AG09319 (cell line): ENCODE measurements at places on chromosomes 7 and 10.

DNA sequence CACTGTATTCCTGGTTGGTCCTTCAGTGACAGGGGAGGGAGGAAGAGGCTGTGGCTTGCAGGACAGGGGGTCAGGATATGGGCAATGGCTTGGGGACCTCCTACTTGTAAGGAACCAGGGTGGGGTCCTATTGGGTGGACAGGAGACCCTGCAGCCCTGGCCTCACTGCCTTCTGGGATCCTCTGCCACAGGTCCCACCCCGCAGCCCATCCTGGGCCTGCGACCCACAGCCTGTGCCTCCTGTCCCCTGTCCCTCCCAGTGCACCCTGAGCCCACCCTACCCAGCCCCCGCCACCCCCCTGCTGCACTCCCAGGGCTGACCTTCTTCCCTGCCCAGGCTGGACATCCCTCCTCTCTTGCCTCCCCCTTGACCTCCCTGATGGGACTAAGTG is 58.7 kb upstream of the MYL10 start:
- DNase-seq, result no peak

GRCh38 chr10:78236416-78237015 is 202.9 kb downstream of the RPS24 start:
- no peak for DNase-seq

DNA sequence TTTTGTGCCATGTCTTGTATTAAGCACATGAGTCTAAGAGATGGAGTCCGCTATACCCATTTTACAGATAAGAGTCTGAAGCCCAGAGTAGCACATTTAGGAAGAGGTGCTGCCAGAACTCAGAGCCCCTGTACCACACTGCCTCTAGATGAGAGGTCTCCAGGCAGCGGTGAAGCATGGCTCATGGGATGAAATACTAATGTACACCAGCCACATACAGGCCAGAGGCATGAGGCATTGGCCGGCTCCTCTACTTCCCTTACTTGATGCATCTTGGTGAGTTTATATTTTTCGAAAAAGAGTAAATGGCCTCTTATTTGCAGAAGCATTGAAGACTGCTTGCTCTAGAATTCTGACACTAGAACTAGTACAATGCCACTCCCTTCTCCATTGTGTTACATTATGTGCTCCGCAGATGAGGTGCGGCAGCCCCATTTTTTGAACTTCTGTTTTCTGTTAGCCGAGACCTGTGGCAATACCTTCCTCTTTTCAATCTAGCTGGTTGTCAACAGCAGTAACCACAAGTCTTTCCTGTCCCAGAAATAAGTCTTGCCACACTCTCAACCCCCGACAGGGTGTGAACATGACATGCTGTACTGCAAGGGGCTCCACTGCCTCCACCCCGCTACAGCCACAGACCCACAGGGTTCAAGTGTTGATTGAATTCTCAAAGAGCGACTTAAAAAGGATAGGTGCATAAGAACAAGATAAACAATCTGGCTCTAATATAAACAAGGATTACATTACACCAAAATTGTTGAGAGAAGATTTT is 145.3 kb downstream of the CELF2 start:
- DNase-seq, result no peak

DNA sequence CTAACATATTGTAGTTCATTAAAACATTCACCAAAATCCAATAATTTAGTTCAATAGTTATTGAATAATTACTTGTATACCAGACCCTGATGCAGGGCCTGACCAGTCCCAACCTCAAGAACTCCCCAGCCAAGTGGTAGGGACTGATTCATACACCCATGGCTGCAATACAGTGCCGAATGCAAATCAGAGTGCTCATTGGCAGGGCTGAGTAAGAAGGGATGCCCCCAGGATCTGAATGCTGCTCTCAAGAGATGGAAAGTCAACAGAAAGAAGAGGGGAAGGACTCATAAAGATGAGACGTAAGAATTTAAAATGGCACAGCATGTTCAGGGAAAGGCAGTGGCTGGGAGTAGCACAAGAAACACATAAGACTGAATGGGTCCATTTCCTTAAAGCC is 29.9 kb downstream of the ZNF438 start:
- no peak for DNase-seq

DNA sequence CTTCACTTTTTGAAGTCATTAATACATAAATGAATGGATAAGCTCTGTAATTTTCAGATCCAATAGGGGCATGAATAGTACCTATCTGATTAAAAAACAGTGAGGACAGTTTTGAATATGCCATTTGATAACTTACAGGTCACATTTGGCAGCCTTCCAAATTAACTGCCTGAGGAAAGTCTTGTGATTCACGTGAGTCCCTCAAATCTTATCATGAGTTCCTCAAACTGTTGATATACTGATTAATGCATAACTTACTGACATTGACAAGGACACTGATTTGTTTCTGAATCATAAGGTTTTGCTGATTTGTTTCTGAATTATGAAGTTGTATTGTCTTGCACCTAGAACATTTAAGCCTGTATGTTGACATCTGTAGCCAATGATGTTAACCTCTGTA is 55.1 kb downstream of the ANKMY2 start:
- DNase-seq, result no peak

DNA sequence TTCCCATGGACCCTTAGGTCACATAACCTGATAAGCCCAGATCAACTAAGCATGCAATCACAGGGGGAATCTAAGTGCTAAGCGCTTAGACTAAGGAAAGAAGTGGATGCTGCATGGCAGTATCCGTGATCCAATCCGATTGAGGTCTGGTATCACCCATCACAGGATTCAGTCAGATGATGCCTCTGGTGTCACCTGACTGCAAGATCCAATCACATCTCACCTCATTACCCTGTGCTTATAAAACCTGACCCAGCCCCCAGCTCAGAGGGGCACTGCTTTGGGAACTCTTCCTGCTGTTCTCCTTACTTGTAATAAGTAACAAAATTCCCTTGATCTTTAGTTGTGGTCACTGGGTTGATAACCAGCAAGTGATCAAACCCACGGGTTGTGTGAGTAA is 84.7 kb upstream of the TMEM168 start:
- no peak for DNase-seq

DNA sequence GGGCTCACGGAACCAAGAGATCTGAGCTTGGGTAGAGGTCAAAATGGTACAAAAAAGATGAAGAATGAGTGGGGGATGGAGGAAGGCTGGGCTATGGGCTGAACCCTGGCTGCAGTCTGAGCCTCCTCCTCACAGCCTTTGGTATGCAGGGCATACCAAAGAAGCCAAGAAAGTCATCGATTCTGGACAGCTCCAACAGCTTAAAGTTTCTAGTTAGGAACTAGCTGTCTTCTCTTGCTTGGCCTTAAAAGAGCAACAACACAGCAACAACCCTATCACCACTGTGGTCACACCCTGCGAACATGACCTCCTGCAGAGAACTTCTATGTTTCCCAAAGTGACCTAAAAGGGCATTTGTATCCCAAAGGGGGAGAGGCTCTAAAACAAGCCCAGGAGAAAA is 126.1 kb upstream of the EFCAB10 start:
- DNase-seq, result no peak

DNA sequence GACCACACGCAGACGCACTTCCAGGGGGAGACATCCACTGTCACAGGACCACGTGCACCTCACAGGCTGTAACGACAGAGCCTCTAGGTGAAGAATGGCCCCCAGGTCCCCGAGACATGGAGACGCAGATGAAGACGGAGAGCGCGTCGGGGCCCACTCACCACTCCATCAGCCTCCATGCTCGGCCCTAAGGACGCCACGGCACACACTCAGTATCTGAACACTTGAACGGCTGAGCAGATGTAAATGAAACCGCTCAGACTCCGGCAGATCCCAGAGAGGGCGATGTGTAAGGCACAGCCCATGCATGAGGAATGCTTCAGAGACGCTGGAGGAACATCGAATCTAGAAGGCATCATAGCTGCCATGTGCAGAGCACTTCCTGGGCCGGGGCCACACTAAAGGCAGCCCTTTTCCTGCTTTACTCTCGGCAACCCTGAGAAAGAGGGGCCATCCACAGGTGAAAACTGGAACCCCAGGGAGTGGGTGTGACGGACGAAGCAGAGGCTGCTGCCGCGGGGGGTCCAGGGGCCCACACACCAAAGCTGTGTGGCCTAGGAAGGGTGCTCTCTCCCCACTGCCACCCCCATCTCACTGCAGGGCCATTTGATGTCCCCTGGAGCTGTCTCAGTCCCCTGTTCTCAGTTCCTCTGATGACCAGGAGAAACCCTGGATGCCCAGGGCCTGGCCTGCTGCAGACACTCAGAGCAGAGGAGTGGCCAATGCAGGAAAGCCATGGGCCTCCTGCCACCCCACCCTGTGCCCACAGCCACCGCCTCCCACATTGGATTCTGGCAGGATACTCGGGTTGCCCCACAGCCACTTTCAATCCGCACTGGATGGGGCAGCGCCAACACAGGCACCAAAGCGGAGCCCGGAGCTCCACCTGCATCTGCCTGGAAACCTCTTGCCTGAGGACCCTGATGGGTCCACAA is 253.8 kb downstream of the MAD1L1 start:
- no peak for DNase-seq

DNA sequence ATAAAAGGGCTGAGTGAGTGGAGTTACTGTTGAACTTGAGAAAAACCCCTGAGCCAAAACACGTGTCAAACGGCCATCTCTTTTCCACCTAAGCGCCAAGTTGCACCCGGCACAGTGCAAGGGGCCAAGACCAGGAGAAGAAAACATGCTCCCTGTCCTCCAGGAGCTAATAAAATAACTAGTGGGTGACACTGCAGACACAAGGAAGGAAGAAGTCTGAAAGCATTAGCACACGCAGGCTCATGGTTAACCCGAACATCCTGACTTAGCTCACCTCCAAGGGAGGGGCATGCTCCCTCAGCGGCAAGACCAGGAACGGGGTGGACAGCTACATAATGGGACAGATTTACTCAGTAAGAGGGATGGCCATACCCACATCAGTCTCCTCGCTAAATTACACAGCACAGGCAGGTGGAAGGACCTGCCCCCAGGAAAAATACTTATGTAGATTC is 65.0 kb downstream of the PIP4K2A start:
- no peak for DNase-seq

GRCh38 chr7:129741743-129742213 is 130.3 kb downstream of the NRF1 start:
- no peak for DNase-seq
